ENCODE measurements at places on chromosomes 4 and X. TPM values are rescaled to one million over a fixed set of nuclear protein-coding genes. Genes with fewer than 3 reads are reported as not detected.
A peak's percentile ranks its signal among the peaks of the same experiment; 100 is the strongest.

DNA sequence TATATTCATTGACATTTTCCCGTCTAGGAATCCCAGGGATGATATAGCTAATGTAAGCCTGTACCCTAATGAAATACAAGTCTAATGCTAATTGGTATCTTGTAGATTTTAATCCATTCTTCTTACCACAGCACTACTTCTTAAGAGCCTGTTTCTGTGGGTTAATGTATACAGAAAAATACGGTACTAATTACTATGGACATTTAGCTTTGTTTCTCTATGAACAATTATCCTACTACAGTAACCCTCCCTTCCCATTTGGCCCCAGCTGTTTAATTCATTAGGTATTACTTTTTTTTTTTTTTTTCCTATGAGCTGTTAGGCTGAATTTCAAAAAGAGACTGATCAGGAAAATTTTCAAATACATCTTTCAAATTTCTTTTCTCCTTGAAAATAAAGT, 245.1 kb upstream of the SLC7A11 start:
- H3K27me3 ChIP-seq = no peaks in the 10 kb centered on the region
- H3K4me3 ChIP-seq = no peak overlapping the region
- H3K27ac ChIP-seq = no peak overlapping the region
- DNase-seq = no peak

CLCN4 gene
- total RNA-seq = 3.5 TPM

PAGE4 gene
- not detected for total RNA-seq

DNA sequence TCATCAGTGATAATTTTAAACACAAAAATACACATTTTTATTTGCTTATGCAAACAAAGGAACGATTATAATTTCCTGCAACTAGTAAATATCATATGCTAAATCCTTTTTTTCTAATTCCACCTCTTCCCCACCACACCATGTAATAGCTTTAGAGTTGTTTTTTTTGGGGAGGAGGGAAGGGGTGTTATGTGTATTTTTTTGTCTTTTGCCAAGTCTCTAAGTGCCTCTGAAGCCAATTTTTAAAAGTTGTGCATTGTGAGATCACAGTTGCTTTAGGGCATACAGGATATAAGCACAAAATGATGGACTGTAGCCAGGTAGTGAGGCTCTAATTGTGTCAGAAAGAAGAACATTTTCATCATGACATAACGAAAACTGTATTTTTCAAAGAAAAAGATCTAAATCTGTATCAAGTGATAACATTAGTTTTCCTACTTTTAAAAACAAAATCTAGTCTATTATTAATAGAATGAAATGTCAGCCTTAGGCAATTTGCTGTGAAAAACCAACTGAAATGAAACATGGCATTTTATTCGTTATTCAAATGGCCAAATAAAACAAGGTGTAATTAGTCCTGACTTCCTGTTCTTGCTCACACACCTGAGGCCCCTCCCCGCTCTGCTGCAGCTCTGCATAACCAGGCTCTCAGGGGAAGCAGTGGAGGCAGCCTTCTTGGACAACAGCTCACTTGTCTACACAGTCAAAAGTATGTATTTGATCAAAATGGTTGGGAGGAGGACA, 157.4 kb downstream of the PALLD start:
- H3K4me1 ChIP-seq = peaks cover 30% of the 10 kb centered on the region
- no peak overlapping the region for H3K4me3 ChIP-seq
- DNase-seq = no peak
- no peaks in the 10 kb centered on the region for H3K36me3 ChIP-seq

DNA sequence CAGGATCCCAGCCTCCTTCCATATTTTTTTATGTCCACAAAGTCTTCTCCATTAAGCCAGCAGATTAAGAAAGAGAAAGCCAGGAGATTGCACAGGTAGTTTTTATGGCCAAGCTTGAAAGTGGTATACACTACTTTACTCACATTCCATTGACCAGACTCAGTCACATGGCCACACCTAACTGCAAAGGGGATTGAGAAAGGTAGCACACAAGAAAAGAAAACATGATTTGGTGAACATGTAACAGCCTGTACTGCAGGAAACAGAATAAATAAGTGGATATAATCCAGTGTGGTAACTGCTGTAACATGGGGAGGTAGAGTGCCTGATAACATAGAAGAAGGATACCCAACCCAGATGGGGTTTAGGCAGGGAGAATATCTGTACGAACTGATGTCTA, 43.9 kb downstream of the HOPX start:
- H3K27ac ChIP-seq = no peak overlapping the region
- H3K36me3 ChIP-seq = no peaks in the 10 kb centered on the region
- no peaks in the 10 kb centered on the region for H3K4me1 ChIP-seq
- no peak overlapping the region for H3K4me3 ChIP-seq

DNA sequence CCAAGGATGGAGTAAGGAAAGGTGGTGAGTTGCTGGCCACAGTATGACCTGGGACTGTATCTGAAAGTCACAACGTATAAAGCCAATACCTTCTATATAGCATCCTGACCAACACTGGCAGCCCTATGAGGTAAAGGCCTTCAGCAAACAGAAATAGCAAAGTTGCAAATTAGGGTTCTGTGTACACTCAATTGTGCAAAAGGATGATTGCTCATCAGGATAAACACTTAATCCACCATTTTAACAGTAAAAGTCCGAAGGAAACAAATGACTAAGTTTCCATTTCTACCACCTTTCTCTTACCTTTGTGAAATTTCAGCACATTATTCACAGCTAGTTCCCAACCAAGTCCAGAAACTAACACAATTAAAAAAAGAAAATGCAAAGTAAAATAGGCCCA, 1.4 kb upstream of the FNIP2 start:
- peak overlapping the region; percentile 89 for H3K27ac ChIP-seq
- H3K36me3 ChIP-seq = no peaks in the 10 kb centered on the region
- H3K4me1 ChIP-seq = peaks cover 38% of the 10 kb centered on the region
- no peaks in the 10 kb centered on the region for H3K27me3 ChIP-seq

ZNF711 gene
- total RNA-seq = 6.4 TPM

GRCh38 chr4:7854216-7854615, 85.4 kb downstream of the AFAP1 start:
- DNase-seq = no peak
- H3K27ac ChIP-seq = no peak overlapping the region
- no peak overlapping the region for H3K4me3 ChIP-seq
- no peaks in the 10 kb centered on the region for H3K36me3 ChIP-seq
- peaks cover 48% of the 10 kb centered on the region for H3K4me1 ChIP-seq
- H3K27me3 ChIP-seq = no peaks in the 10 kb centered on the region

GRCh38 chr4:140633951-140634350, 65.2 kb upstream of the UCP1 start:
- H3K4me1 ChIP-seq = no peaks in the 10 kb centered on the region
- no peak overlapping the region for H3K4me3 ChIP-seq
- no peak overlapping the region for H3K27ac ChIP-seq

- no peak overlapping the region for H3K27ac ChIP-seq
- no peak for DNase-seq
- no peaks in the 10 kb centered on the region for H3K27me3 ChIP-seq
- H3K4me3 ChIP-seq = no peak overlapping the region
- no peaks in the 10 kb centered on the region for H3K4me1 ChIP-seq
Observed at GRCh38 chr4:47873877-47874541, 36.1 kb upstream of the CORIN start.

NAP1L3 gene
- 15.0 TPM for total RNA-seq

- H3K27ac ChIP-seq = no peak overlapping the region
- H3K4me1 ChIP-seq = peaks cover 9% of the 10 kb centered on the region
- no peak for DNase-seq
- H3K36me3 ChIP-seq = no peaks in the 10 kb centered on the region
- H3K27me3 ChIP-seq = no peaks in the 10 kb centered on the region
- H3K4me3 ChIP-seq = no peak overlapping the region
Observed at GRCh38 chrX:150715184-150715583, 22.0 kb downstream of the MTMR1 start.

DNA sequence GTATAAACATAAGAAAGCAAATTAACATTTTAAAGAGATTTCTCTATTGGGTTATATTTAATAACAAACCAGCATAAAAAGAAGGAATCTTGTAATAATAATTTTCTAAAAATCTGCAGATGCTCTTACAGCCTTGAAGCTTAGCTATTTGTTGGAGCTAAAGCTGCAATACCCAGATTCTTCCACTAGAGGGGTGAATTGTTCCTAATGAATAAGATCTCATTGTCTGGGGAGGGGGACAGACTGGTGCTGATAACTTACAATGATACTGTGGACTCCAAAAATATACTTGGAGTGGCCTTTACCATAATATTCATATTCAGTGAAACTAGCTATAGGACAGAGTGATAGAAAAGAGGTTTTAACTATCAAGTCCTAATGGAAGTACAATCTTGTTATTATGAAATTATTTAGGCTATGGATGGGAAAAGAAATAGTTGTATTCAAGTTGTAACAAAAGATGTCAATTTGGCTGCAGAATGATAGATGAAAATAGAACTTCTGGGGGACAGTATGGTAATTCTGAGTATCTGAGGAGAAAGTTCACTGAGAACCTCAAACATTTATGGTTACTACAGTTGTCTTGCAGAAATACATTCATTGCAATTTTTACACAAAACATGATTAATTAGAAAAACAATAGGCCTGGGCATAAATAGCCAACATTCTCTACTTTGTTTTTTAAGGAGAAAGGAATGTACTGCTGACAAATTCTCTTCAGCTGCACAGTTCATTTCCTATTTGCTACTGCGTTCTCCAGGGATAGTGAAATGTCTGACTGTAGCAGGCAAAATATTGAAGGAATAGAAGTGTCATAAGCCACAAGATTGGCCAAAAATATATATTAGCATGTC, 443.3 kb downstream of the GBA3 start:
- no peaks in the 10 kb centered on the region for H3K27me3 ChIP-seq
- DNase-seq = no peak
- no peaks in the 10 kb centered on the region for H3K4me1 ChIP-seq
- no peak overlapping the region for H3K4me3 ChIP-seq
- no peaks in the 10 kb centered on the region for H3K36me3 ChIP-seq

DNA sequence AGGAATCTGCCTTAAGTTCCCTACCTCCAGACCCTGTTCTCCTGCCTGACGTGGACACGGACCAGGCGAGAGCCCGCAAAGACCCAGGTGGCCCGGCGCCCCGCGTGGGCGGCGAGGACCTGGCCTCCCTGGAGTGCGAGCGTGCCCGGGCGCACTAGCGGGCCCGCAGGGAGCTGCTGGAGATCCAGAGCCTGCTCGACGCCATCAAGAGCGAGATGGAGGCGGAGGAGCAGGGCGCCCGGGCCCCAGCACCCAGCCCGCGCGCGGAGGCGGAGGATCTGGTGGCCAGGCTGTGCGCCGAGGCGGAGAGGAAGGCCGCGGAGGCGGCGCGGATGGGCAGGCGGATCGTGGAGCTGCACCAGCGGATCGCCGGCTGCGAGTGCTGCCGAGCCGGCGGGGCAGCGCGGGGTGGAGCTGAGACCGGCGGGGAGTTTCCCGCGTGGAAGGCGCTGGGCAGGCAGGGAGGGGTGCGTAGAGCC, 18.2 kb downstream of the MRFAP1 start:
- H3K36me3 ChIP-seq = no peaks in the 10 kb centered on the region
- H3K27ac ChIP-seq = peak overlapping the region; percentile 76
- H3K4me1 ChIP-seq = peaks cover 14% of the 10 kb centered on the region
- H3K27me3 ChIP-seq = no peaks in the 10 kb centered on the region
- DNase-seq = no peak

GRCh38 chrX:13700380-13700779, 11.5 kb downstream of the RAB9A start:
- H3K27me3 ChIP-seq = no peaks in the 10 kb centered on the region
- H3K4me1 ChIP-seq = peaks cover 16% of the 10 kb centered on the region
- H3K4me3 ChIP-seq = no peak overlapping the region
- no peak overlapping the region for H3K27ac ChIP-seq
- DNase-seq = no peak
- H3K36me3 ChIP-seq = no peaks in the 10 kb centered on the region

- no peak for DNase-seq
- H3K27me3 ChIP-seq = no peaks in the 10 kb centered on the region
- H3K4me1 ChIP-seq = no peaks in the 10 kb centered on the region
- H3K27ac ChIP-seq = no peak overlapping the region
- H3K36me3 ChIP-seq = no peaks in the 10 kb centered on the region
- H3K4me3 ChIP-seq = no peak overlapping the region
Observed at GRCh38 chr4:156662921-156663320, 308.7 kb downstream of the PDGFC start.

DNA sequence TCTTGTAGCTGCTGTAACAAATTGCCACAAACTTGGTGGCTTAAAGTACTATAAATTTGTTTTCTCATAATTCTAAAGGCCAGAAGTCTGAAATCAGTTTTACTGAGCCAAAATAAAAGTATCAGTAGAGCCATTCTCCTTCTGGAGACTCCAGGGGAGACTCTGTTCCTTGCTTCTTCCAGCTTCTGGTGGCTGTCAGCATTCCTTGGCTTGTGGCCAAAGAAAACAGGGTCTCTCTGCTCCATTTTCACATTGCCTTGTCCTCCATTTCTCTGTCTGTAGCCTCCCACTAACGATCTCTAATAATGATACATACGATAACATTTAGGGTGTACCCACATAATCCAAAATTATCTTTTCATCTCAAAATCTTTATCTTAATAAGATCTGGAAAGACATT, 200.4 kb downstream of the MAB21L2 start:
- no peaks in the 10 kb centered on the region for H3K27me3 ChIP-seq
- H3K4me3 ChIP-seq = peak overlapping the region; percentile 22
- DNase-seq = no peak
- H3K36me3 ChIP-seq = no peaks in the 10 kb centered on the region
- H3K27ac ChIP-seq = peak overlapping the region; percentile 53

PLAC8 gene
- total RNA-seq = not detected

DNA sequence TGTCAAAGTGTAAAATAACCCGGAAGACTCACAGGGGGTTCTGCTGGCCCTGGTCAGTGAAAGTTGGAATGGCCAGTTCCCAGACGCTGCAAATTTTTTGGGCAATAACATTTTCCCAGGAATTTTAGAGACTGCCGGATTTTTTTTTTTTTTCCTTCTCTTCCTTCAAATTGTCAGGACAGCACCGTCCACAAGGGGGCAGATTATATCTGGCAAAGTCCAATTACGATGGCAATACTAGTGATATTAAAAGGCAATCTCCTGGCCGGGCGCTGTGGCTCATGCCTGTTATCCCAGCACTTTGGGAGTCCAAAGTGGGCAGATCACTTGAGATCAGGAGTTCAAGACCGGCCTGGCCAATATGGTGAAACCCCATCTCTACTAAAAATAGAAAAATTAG, 20.5 kb downstream of the SLC25A5 start:
- H3K27ac ChIP-seq = no peak overlapping the region
- no peak for DNase-seq
- no peaks in the 10 kb centered on the region for H3K4me1 ChIP-seq
- H3K36me3 ChIP-seq = no peaks in the 10 kb centered on the region

FTSJ1 gene
- 44.7 TPM for total RNA-seq

Data from thoracic aorta (tissue), 2 donors.